GOT3 (cell line): ENCODE measurements at places on chromosomes 7 and 10.

DNA sequence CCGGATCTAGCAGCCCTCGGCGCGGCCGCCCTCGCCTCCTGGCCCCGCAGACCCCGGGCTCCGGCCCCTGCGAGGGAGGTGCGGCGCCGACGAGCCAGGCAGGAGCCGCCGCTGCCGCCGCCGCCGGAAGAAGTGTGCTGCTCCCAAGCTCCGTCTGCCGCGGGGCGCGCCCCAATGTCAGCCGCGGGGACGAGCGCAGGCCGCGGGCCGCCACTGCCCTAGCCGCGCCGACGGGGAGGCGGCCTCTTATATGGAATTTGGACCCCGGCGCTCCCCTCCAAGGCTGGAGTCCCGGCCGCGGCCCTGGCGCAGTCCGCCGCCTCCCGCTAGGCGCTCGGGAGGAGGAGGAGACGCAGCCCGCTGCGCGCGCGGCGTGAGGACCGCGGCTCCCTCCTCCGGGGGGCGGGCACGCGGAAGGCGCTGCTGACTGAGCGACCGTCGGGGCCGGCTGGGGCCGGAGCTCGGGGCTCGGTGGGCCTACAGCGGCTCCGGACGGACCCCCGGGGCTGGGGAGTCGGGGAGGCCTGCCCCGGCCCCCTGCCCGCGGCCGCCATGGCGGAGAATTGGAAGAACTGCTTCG, at the start of gene TRIM8:
TSS of gene TRIM8 (plus strand) at position 414 of the 580 bp plus-strand sequence. CDS start at position 553, 139 bp downstream.
- no peak for DNase-seq

DNA sequence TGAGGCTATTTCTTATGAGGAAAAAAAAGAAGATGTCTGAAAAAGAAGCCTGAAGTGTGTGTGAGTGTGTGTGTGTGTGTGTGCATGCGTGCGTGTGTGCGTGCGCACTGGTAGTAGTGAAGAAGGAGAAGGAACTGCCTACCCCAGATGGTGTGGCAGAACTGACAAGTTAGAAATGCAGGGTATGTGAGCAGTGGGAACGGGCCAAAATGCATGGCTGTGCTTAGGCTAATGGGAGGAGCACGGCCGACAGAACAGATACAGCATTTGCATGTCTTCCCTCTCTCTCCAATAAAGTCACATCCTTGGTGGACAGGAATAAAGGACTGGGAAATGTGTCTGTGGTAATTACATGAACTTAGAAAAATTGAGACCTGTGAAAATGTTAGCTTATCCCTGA, 94.3 kb downstream of the IDE start:
- no peak for DNase-seq

DNA sequence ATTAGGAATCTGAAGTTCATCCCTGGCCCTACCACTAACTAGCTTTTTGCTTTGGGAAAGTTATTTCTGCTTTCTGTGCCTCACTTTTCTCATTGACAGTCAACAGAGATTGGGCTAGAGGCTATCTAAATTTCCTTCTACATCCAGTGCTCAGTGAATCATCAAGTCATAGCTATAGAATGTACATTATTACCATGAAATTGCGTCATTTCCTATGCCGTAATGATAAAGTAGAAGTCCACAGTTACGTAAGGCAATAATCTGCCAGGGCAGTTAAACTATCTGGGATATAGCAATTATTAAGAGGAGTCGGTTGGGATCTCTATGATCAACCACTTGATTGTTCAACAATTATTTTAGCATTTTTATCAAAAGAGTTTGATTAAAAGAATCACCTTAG, 64.4 kb downstream of the ITGB8 start:
- DNase-seq, result no peak

- no peak for DNase-seq
These were observed 28.6 kb upstream of the IL15RA start for GRCh38 chr10:6005856-6006395.

GRCh38 chr10:18005781-18006456, 54.2 kb downstream of the SLC39A12 start:
- DNase-seq, result no peak

- no peak for DNase-seq
These were observed 564.3 kb upstream of the SORCS1 start for GRCh38 chr10:107728807-107729206.

- DNase-seq, result no peak
These were observed 11.0 kb downstream of the HECW1 start for GRCh38 chr7:43123457-43123856.

- no peak for DNase-seq
These were observed 337.5 kb upstream of the KCND2 start for GRCh38 chr7:119935418-119936025.

DNA sequence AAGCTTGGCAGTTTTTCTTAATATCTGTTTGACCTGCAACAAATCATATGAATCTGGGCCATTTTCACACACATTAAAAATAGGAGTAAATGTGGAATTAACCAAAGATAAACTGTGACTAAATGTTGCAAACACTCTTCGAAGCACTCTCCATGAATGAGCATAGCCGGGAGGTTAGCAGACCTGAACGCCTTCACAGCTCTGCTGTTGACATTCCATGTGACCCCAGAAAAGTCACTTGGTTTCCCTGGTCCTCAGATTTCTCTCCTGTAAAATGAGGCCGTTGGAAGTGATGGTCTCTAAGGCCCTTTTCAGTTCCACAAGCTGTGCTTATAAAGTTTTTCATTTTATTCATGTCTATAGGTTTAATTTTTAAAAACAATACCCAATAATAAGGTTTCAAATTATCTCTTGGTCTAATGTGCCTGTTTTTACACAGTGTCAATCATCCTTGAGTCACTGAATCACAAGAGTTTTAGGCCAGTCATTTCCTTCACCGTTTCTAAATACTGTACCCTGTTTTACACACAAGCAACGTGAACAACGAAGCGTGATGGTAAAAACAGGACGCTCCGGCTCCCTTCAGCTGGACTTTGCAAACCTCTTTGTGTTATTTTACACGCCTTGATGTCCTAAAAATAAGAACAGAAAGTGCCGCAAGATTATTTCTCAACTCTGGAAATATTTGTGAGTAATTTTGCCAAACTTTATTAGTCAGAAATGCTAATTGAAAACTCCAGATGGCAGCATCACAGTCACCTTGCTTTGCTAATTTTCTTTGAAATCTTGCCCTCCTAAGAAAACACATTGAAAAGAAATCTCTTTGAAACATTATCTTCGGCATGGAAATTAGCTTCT, 38.6 kb upstream of the MET start:
- DNase-seq, result no peak

GRCh38 chr7:27605283-27605682, 57.4 kb downstream of the HIBADH start:
- no peak for DNase-seq

GRCh38 chr7:37174460-37174859, 274.2 kb downstream of the ELMO1 start:
- no peak for DNase-seq

DNA sequence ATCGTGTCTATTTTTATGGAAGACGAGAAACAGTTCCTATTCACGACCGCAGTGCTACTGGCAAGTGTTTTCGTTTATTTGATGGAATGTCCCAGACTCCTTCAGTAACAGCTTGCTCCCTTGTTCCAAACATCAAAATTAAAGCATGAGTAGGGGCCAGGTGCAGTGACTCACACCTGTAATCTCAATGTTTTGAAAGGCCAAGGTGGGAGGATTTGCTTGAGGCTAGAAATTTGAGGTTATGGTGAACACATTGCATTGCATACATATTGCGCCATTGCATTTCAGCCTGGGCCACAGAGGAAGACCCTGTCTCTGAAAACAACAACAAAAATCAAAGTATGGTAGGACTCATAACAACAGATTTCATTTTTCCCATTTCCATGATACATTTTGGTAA, 22.8 kb downstream of the PTTG1IP2 start:
- DNase-seq, result no peak

GRCh38 chr10:14523286-14523685, 192.6 kb upstream of the FRMD4A start:
- no peak for DNase-seq

GRCh38 chr10:119616882-119617570, 20.3 kb upstream of the TIAL1 start:
- DNase-seq, result no peak

DNA sequence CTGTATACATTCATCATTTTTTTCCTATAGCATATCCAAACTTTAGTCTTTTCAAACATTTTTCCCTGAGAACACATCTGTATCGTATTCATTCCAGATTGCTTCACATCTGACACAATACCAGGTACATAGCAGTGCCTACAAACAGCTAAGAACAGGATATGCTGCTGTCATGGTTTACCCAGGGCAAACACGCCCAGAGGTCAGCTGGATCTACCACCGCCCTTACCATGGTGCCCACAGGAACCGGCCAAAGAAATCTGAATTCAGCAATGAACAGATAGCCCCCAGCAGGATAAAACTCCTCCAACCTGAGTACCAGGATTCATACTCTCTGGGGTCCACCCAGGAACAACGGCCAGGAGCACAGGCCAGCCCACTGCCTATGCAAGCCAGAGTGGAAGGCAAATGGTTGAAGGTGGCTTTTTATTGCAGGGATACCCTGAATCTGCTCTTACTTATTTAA, 43.0 kb downstream of the TNS3 start:
- DNase-seq, result no peak

GRCh38 chr7:76386691-76387260, 22.7 kb downstream of the SSC4D start:
- DNase-seq, result no peak

- DNase-seq, result no peak
These were observed 40.8 kb downstream of the HK1 start for GRCh38 chr10:69318867-69319727.

DNA sequence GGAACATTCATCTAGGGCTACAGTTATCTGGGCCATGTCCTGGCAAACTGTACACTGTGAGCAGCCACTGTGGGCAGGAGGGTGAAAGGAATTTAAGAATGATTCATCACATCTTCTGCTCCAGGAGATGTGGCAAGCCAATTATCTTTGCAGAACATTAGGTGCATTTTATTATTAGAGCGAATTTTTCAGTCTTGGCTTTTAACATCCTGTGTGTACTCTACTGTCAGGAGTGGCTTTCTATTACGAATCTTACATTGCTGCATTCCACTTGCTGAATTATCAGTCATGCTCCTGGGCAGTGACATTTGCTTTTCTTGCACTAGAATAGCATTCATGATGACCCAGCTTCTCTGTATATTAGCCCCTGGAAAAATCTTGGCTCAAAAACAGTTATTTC, 109.2 kb upstream of the TARP start:
- no peak for DNase-seq

DNA sequence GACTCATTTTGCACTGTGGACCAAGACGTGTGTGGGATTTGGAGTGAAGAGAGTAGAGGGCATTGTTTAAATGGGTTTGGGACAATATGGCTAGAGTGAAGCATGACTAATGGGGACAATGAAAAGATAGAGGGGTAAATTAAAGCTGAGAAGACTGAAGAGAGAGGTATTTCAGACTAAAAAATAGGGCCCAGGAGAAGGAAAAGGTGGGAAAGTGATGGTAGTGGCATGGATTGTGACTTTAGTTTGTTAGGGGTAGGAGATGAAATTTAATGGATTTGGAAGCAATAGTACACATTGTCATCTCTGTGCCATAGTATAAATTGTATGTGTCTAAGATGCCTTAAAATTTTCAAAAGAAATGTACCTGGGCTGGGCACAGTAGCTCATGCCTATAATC, 18.2 kb downstream of the CDK1 start:
- DNase-seq, result no peak

GRCh38 chr10:11142777-11143176, 125.1 kb downstream of the CELF2 start:
- DNase-seq, result no peak

DNA sequence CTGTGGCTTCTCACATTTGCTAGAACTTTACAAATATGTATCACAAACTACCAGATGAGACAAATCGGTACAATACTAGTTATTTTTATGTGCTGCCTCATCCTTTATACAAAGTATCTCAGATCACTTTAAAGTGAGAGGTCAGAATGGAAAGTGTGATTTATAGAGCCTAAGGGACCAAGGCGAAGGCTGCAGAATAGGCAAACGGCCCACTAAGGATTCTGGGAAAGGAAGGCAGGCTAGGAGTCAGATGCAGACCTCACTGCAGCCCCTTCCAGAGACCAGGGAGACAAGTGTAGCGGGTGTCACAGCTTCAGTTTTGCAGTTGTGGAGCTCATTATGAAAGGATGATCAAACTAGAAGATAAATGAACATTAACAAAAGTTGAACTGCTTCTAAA, 190.6 kb downstream of the HIBADH start:
- DNase-seq, result no peak

DNA sequence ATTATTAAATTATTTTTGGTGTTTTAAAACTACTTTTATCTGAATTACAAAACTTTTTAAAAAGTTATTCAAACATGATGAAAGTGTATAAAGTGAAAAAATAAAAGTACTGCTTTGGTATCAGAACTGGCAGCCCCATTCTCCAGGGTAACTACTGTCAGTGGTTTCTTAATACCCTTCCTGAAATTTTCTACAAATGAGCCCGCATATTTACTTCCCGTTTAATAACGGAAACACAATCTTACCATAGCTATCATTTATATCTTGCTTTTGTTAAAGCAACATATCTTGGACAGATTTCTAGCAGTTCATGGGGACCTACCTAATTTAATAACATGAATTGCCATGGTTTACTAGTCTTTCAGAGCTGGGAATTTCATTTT, 249.9 kb downstream of the RNLS start:
- DNase-seq, result no peak

- DNase-seq, result no peak
These were observed 48.2 kb downstream of the ARMH3 start for GRCh38 chr10:102007796-102008195.

GRCh38 chr10:48725708-48726107, 41.0 kb downstream of the WDFY4 start:
- no peak for DNase-seq

DNA sequence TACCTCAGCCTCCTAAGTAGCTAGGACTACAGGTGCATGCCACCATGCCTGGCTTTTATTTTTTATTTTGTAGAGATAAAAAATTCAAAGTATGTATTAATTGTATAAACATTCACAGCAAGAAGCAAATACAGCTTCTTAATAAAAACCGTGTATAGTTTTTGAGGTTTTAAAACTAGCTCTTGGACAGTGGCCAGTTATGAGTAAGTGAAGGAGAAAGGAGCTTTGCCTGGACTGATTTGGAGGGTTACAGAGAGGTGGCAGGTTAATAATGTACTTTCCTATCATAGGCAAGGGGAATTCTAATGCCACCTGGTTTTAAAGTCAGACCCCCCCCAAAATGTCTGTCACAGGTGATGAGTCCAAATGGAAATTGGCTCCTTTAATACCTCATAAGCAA, 43.4 kb downstream of the ZNRF2 start:
- no peak for DNase-seq

- DNase-seq, result no peak
These were observed 34.8 kb downstream of the ZMIZ1 start for GRCh38 chr10:79103585-79103984.

GRCh38 chr7:155852426-155853301, 40.4 kb upstream of the SHH start:
- DNase-seq, result no peak

DNA sequence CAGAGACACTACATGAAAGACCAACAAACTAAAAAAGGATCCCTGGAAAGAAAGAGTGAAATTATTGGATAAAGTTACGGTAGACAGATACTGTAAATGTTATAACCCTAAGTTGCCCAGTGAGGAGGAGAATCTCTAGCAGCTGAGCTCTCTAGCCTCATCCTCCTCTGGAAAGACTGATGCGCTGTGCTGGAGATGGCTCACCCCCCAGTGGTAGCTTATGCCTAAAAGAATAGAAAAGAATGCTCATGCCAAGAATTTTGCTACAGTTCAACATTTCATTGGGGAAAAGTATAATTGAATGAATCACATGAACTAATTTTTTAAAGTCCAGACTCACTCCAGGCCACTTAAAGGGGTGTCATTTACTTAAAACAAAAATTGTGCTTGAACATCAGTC, 50.8 kb upstream of the RNF32 start:
- no peak for DNase-seq
